Activated T-cell treated with anti-CD3 and anti-CD28 coated beads, Interleukin-2, amount 50 U/mL, for 48 hours (primary cell): ENCODE measurements at places on chromosomes 6 and 20.
A peak's percentile ranks its signal among the peaks of the same experiment; 100 is the strongest.

DNA sequence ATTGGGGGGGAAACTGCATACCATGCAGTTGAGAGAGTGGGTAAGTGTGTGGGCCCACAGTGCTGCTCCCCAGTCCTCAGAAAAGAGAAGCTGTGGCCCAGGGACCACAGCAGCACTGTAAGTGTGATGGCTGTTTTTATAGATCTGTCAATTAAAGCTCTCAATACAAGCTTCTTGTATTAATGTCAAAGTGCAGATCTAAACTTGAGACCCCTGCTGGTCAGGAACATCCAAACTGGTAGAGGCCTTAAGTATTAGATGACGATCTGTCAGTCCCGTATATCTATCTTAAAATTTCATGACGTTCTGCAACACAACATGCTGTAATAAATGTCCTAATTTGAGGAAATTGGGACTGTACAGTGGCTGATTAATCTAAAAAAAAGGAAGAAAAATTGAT lies 74.8 kb downstream of the TULP4 start:
- DNase-seq, result no peak

GRCh38 chr6:81088145-81088544 lies 664.3 kb downstream of the TENT5A start:
- no peak for DNase-seq

DNA sequence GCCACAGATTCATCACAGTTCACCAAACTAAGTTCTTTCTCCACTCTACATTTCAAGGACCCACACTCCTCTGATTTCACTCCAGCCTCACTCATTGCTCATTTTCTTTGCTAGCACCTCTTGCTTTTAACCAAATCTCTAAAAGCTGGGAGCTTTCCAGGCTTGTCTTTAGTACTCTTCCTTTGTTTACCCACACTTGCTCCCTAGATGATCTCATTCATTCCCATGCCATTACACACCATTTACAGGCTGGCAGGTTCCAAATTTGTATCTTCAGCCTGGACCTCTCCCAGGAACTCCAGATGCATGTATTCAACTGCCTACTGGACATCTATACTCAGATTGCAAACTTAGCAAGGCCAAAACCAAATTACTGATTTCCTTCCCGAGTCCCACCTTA lies 5.3 kb upstream of the GUCA1B start:
- no peak for DNase-seq

GRCh38 chr6:160387916-160388643 lies 39.9 kb downstream of the SLC22A3 start:
- no peak for DNase-seq

GRCh38 chr6:167129562-167129961 lies 6.7 kb downstream of the CCR6 start:
- DNase-seq, result no peak

- DNase-seq, result no peak
These were observed 14.6 kb downstream of the HDGFL1 start for GRCh38 chr6:22583927-22584326.

DNA sequence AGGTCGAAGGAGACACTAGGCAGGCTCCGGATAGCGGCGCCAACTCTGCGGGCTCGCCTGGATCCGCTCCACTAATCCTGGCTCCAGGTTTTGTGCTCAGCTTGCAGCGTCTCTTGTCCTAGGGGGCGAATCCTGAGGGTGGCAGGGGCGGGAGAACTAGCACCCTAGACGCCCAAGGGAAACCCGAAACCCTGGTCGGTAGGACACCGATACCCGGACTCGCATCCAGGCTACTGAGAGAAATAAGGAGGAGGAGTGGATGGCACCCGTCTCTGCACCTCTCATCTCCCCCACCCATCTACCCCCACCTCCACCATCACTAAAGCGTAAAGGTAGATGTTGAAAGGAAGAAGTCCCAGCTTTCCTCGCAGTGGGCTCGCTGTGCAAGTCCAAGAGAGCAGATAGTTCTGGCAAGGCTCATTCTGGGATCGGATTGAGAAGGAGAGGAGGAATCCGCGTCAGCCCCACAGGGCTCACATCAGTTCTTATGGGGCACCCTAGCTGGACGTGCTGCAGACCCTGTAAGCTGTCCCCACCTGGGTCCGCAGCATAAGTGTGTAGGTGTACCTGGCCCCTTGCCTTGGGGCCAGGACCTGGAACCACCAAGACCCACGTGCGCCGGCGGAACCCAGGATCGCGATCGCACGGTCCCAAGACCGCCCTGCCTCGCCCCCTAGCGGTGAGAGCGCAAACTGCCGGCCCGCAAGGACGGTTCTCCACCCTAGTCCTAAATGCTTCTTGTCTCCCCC lies 6.9 kb downstream of the SLC32A1 start:
- DNase-seq, result peak; percentile 87

DNA sequence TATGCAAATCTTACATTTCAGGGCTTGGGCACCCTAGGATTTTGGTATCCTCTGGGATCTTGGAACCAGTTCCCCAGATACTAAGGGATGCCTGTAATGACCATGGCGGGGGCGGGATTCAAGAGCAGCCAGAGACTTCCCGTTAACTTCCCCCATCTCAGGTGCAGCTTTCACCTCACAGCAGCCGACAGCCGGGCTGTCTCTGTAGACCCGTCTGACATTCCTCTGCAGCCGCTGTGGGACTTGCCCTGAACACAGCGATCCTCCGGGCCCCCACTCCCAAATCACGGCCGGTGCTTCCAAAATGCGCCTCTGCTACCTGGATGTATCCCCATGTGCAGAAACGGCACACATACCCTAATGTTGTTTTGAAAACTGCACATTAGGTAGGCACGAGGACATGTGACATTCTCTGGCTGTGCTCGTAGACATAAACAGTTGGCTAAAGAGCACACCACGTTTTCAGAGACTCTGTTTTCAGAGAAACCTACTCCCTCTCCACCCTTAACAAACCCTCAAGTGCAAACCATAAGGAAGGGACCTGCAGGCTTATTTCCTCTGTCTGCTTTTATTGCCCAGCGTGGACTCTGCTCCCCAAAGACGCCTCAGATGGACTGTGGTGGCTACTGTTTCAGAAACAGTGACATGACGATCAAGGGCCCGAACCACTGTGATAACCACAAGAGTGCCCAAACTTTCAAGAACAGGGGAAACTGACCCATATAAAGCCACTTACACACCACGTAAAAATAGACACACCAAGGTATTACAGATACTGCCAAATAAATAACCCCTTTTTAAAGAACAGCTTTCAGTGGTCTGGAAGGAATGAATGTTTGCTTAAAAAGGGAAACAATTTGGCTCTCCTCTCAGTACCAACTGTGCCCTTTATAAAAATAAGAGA lies 72.9 kb upstream of the FOXC1 start:
- no peak for DNase-seq

GRCh38 chr6:159609652-159610178 lies 83.3 kb downstream of the SOD2 start:
- DNase-seq, result no peak

DNA sequence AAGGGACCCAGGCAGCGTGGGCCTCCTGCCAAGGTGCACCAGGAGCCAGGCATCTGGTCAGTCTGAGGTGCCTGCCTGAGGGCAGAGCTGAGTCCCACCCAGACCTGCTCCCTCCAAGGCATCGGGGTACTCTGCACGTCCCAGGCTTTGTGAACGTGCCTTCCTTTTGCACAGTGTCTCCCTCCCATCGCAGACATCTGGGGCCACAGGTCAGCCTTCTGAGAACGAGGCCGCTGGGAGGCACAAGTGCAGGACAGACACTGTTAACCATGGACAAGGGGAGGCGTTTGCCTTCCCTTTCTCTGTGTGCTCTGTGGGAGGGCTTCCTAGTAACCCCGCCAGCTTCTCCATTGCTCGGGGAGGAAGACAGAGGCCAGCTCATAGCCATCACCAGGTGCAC lies 47.6 kb downstream of the TFAP2C start:
- DNase-seq, result no peak

DNA sequence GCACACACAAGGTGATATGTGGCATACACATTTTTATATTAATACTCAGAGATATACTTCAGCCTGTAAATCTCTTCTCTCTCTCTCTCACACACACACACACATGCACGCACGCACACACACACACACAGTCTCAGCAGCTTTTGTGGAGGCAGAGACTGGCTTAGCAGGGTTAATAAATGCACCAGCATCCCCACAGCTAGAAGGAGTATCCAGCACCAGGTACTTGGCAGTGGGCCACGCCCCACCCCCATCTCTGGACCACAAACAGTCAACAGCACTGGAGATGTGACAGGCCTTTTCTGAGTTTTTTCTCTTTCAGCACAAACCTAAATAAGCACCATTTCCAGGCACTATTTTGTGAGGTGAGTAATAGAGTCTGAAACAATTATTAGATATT lies 47.3 kb upstream of the LRFN2 start:
- no peak for DNase-seq

DNA sequence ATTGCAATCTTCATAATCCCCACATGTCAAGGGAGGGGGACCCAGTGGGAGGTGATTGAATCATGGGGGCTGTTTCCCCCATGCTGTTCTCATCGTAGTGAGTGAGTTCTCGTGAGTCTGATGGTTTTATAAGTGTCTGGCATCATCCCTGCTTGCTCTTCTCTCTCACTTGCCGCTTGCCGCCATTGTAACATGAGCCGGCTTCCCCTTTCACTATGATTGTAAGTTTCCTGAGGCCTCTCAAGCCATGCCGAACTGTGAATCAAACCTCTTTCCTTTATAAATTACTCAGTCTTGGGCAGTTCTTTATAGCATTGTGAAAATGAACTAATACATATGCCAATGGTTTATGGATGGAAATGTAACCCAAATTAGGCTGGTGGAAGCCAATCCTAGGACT lies 109.4 kb upstream of the AKAP12 start:
- DNase-seq, result no peak

DNA sequence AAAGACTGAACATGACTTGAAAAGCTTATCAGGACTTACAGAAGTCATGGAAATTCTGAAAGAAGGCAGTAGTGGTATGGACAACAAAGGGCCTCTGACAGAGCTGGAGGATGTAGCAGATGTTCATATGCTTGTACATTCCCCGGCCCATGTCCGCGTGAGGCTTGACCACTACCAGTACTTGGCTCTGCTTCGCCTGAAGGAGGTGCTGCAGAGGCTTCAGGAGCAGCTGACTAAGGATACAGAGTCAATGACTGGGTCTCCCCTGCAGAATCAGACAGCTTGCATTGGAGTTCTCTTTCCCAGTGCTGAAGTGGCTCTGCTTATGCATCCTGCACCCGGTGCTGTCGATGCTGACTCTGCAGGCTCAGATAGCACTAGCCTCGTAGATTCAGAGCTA lies 29.2 kb downstream of the TAF11 start:
- DNase-seq, result no peak

DNA sequence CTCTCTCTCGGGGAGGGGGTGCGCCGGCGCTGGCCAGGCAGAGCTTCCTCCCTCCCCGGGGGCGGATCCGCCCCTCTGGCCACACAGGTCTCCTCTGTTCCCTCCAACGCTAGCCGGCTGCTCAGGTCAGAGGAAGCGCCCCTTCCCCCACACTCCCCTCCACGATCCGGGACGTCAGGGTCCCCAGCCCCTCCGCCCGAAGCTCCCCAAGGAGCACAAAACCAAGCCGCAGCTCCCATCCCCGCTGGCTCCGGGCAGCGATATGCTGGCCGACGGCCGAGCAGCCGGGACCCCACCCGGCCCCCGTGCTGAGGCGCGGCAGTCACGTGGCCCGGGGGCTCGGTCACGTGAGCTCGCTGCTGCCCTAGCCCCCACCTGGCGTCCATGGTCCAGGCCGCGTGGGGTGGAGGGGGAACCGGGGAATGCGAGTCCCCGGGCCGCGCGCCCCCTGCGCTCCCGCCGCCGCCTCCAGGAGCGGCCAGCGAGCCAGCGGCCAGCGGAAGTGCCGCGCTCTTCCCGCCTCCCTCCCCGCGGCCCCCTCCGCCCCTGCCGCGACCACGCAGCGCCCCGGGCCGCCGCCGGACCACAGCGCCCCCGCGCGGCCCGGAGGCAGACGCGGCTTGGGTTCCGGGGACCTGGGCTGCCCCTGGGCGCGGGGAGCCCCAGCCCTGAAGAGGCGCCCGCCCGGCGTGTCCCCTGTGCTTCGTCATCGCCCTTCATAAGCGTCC lies at the start of gene SLC35B2:
Gene SLC35B2, minus strand, starts transcription at position 504 of the 728 bp plus-strand sequence. Its CDS starts 118 bp downstream, at position 386.
- DNase-seq, result peak; percentile 73

DNA sequence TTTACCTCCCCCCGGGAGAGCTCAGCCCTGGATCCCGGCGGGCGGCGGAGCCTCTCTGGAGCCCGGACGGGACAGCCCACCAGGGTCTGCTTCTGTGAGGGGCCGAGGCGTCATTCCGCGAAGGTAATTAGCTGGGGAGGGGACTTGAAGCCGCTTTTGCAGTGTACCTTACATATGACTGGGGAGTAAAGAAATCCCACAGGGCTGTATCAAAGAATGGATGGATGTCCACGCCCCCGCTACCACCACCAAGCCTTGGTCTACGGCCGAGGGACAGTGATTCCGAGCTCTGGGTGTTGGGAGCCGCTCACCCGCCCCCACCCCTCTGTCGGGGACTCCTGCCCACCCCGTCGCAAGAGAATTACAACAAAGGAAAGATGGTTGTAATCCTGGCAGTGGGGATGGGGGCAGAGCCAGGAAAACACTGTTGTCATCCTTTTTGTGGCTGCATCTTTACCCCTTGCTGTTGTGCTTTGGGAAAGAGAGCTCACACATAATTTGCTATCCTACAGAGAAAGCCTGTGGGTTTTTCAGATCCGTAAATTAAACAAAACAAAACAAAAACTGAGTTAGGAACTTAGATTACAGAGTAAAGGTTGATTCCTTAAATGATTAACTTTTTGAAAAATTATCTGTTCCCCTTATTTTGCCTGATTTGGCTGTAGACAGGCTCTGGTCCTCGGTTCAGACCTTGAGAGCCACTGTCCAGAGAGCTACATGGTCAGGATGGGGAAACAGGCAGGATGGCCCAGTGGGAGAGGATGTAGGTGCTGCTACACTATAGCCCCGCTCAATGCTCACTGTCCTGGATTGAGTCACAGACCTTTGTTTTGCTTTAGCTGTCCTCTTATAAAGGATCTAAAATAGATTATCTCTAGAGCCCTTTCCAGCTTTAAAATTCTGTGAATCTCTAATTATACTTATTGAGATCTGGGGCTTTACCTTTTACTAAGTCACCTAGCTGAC lies 997 bp upstream of the FBXO30 start:
- no peak for DNase-seq

GRCh38 chr6:110083875-110084585 lies 95.4 kb downstream of the WASF1 start:
- no peak for DNase-seq

GRCh38 chr6:5663739-5664138 lies 343.0 kb downstream of the NRN1 start:
- no peak for DNase-seq

DNA sequence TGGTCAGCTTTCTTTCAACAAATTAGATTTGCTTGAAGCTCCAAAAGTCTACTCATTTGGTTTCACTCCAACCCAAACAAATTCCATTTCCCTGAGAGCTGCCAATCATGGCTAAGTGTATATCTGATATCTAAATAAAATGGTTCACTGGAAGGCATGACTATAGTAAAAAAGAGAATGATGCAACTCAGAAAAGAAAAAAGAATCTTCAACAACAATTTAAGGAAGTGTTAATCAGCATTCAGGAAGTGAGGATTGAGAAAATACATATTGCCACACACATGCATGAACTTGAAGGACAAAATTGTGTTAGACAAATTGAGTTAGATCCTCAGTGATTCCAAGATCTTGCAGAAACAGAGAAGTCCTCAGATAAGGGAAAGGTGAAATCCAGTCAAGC lies 972.9 kb upstream of the FLRT3 start:
- no peak for DNase-seq
